ENCODE measurements at places on chromosomes 5 and 9.

DNA sequence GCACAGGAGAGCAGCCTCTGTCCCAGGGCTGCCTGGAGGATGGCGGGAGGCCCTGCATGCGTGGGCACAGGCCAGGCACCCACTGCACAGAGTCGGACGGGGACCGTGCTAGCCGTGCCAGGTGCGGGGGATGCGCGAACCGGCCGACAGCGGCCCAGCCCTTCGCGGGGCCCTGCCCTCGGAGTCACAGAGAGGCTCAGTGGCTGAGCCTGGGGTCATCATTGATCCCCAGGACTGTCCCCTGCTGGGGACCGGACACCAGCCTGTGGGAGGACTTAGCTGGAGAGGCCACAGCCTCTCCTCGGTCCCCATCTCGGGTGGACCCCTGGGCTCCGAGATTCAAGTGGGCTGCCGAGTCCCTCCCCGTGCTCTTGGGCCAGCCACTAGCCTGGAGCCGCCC lies 19.1 kb upstream of the LAMC3 start:
- no peak for DNase-seq

- no peak for DNase-seq
These were observed 98.0 kb downstream of the NR6A1 start for GRCh38 chr9:124673063-124673462.

DNA sequence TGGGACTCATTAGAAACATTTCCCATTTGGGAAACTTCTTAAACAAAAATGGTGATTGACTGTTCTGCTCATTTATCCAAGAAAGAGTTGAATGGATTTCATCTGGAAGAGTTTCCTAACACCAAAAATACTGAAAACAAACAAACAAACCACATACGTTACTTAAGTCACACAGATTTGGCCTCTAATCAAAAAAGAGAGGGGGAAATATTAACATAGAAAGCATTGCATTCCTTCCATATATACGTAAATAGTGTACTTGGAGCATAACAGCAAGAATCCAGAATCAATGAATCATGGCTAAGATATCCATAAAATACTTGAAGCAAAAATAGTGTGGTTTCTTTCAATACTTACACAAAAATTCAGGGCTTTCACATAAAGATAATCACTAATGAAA lies 189.8 kb upstream of the MAP3K1 start:
- DNase-seq = no peak

DNA sequence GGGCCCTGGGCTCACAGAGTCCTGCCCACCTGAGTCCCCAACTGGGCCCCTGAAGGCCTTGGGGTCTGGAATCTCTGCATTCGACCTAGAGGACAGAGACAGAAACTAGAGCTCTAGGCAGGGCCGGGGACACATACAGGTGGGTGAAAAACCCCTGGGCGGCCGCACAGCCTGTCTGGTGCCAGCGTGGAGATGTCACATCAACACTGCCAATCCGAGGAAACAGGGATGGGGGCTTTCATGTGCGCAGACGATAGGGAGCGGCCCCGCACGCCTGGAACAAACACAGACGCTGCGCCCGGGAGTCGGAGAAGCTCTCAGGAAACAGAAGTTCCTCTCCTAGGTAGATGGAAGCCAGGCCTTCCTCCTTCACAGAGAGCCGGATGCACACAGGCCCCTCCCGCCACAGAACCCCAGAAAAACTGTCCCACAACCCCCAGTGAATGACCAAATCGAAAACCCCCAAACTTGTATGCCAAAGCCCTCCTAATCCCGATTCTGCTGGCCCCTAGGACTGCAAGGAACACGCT lies 1.8 kb downstream of the GRM6 start:
- no peak for DNase-seq

- DNase-seq = no peak
These were observed 11.8 kb upstream of the EXOC3 start for GRCh38 chr5:431001-431710.

- no peak for DNase-seq
These were observed 9.3 kb upstream of the TRIM36 start for GRCh38 chr5:115179030-115179393.

GRCh38 chr9:129612815-129613519 lies 7.9 kb downstream of the C9orf50 start:
- no peak for DNase-seq

DNA sequence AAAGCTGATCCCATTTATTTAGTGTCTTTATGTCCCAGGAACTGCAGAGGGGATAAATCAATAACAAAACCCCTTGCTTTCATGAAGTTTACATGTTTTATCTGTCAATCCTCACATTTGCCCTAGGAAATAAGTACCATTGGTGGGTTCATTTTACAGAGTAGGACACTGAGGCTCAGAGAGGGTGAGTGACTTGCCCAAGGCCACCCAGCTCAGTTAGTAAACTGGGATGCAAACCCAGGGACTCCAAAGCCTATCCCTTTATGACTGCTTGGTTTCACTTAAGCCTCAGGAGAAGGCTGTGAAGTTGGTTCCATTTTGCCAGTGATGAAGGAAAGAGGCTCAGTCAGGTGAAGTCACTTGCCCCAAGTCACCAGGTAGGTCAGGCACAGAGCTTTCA lies 51.9 kb downstream of the SMIM23 start:
- DNase-seq = no peak

GRCh38 chr9:2502210-2502609 lies 119.4 kb upstream of the VLDLR start:
- DNase-seq = no peak

- no peak for DNase-seq
These were observed 74.4 kb upstream of the ATP10B start for GRCh38 chr5:160926428-160926827.

GRCh38 chr5:33903118-33903517 lies 11.3 kb upstream of the ADAMTS12 start:
- DNase-seq = no peak

DNA sequence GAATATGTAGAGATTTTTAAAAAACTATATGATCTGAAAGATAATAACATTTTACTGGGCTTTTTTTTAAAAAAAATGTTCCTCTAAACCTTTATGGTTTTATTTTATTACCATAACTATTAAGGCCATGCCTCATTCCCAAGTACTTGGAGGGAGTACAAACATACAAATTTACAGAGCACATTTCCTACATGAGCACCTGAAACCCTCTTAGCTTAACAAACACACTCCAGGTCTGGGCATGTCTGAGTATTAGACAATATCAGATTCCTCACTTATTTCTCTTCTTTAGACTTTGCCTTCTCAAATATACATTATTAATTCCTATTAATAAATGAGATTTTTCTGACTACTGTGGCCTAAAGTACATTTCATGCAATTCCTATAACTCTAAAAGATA lies 319.2 kb downstream of the SLCO4C1 start:
- DNase-seq = no peak

DNA sequence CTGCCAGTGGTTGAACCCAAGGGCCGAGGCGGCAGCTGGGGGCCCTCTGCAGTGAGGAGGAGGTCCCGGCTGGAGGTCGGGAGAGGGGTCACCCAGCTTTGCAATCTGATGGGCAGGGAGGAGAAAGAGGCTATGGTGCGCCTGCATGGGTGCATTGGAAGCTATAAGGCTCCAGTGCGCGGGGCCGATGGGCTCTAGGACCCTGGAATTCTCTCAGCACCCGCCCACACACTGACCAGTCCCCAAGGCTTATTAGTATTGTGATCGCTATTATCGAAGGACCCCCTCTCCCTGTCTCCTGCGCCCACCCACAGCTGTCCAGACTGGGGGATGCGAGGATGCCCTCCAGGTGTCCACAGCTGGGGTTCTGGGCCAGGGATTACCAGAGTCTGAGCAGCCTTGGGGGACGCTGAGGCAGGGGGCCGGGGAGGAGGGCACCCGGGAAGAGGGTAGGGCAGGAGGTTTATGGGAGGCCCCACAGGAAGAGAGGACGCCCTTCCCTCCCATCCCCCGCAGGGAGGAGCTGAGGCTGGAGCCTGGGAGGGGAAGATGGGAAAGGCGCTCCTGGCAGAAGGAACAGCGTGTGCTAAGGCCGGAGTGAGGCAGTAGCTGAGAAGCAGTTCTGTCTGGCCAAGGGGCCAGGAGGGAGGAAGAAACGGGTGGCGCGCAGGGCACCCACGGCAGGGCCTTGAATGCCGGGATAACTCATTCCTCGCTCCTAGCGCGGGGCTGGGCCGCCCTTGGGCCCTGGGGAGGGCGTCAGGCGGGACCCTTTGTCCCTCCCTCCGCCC lies 24.2 kb downstream of the C9orf50 start:
- DNase-seq = no peak

DNA sequence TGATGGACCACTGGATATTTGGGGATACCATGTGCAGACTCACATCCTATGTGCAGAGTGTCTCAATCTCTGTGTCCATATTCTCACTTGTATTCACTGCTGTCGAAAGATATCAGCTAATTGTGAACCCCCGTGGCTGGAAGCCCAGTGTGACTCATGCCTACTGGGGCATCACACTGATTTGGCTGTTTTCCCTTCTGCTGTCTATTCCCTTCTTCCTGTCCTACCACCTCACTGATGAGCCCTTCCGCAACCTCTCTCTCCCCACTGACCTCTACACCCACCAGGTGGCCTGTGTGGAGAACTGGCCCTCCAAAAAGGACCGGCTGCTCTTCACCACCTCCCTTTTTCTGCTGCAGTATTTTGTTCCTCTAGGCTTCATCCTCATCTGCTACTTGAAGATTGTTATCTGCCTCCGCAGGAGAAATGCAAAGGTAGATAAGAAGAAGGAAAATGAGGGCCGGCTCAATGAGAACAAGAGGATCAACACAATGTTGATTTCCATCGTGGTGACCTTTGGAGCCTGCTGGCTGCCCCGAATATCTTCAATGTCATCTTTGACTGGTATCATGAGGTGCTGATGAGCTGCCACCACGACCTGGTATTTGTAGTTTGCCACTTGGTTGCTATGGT lies 54.5 kb upstream of the HNRNPA0 start:
- no peak for DNase-seq

- DNase-seq = no peak
These were observed 560.3 kb upstream of the TLE4 start for GRCh38 chr9:79011461-79011860.

GRCh38 chr5:167050568-167051401 lies 1240.7 kb upstream of the WWC1 start:
- DNase-seq = no peak

GRCh38 chr5:173791878-173792277 lies 96.3 kb upstream of the CPEB4 start:
- no peak for DNase-seq

All from activated CD8-positive, alpha-beta memory T cell treated with anti-CD3 and anti-CD28 coated beads for 48 hours (primary cell).